ENCODE measurements at places on chromosomes 5 and 9.
A peak's percentile ranks its signal among the peaks of the same experiment; 100 is the strongest.

GRCh38 chr5:154097031-154097430 lies 58.3 kb downstream of the MFAP3 start:
- no peak for DNase-seq

GRCh38 chr9:18893046-18893445 lies 140.0 kb downstream of the SAXO1 start:
- no peak for DNase-seq

DNA sequence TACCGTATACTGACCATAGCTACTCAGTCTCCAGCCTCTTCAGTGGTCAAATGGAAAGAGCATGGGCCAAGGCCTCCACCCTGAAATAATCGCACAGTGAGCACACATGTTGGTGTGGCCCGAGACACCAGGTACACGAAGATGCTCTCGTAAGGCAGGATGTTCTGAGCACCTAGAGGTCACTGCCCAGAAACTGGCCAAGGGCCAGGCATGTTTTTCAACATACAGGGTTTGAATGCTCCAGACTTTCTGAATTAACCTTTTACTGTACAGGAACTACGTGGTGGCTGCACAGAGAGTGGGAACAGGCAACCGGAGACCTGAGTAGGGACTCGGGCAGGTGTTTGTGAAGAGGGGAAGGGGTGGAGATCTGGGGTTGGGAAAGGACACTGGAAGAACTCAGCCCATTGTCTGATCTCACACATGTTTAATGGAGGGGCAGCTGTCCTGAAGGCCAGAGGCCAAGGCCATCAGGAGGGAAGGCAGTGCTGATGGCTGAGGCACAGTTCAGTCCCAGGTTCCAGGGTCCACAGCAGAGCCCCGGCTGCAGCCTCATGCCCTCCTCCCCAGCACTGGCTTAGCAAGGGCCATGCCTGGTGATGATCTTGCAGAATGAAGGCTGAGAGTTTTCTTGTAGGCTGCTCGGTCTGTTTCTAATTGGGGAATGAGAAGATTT lies 48.5 kb upstream of the ANKRD18A start:
- DNase-seq: no peak

DNA sequence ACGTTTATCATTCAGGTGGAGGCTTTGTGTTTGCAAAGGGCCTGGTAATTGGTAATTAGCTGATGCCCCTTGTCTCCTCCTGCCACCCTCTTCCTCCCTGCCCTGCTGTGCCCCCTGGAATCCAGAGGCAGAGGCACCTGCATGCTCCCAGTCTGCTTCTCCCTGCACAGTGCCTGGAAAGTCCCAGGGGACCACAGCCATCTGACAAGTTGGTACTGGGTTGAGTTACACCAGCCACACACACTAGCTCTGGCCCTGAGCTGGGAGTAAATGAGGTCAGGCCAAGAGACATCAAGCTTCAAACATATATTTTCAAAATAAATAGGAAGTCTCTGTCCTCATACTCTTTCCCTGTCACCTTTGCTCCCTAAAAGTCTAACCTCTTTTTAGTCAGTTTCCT lies 56.3 kb downstream of the INSYN2B start:
- no peak for DNase-seq

DNA sequence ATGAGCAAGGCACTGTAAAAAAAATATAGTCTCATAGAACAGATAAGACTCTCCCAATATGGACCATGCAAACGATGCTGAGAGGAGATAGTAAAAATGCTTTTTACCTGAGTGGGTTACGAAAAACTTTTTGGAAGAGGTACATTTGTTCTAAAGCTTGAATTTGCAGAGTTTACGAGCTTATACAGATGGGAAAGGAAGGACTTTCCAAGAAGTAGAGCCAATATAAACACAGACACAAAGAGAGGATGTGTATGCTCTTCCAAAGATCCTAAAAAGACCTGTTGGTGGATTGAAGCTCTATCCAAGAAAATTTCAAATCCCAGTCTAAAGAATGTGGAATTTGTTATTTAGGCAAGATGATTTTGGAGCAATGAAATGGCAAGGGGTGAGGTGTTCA lies 127.1 kb upstream of the SLCO6A1 start:
- no peak for DNase-seq

DNA sequence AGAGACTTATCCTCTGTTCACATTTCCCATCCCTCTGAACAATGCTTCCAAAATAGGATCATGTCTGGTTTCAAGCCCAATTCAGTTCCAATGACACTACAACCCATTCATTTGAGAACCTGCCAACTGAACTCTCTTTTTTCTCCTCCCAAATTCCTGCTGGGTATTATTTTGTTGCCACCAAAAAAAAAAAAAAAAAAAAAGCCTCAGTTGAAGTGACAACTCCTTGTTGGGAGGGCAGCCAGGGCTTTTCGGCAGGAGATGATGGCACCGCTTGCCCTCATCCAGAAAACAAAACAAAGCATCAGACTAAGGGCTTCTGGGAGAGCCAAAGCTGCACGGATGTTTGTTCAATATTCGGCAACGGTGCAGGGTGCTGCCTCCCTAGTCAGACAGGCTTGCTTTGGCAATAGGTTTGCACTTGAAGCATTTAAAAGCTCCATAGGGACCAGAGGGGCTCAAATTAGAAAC lies 30.6 kb upstream of the TRIM32 start:
- no peak for DNase-seq

DNA sequence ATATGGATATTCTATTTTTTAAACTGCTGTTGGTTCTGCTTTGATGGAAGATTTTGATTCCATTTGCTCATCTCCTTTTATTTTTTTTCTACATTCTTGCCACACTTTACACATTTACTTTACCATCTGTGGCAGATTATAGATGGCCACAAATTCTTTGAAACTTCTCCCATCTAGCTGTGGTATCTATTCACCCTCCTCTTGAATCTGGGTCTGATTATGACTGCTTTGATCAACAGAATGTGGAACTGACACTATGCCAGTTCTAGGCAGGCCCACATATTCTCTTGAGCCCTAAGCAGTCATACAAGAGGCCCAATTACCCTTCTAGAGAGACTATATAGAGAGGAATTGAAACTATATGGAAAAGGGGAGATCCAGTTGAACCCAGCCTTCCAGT lies 439.0 kb upstream of the PTGER4 start:
- DNase-seq: no peak

- DNase-seq: no peak
These were observed 240.5 kb downstream of the PAPPA start for GRCh38 chr9:116394070-116394469.

- DNase-seq: no peak
These were observed 269.4 kb downstream of the ZNF608 start for GRCh38 chr5:124477062-124477461.

DNA sequence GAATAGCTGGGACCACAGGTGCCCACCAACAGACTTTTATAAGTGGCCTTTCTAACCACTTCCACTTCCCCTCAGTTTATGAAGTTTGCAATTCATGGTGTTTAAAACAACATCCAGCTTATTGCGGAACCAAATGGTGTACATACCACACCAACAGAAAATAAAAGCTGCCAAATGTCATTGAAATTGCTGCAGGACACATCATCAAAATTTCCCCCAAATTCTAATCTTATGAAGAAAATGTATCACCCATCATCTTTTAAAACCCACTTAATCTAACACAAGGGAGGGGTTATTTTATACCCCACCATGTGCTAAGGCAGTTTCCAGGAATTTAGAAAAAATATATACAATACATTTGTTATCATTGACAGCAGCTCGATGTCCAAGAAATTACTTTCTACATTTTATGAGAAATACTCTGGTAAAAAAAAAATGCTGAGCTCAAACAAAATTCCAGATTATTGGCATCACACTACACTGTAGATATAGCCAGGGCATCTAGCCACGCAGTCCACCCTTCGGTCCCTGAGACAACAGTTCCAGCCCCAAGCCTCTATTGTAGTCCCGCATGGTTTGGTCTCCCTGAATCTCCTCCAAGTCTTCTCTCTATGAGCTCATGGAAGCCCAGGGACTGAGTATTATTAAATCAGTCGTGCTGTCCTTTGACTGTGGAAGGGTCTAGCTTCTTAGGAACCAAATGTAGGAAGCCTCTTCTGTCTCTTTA lies 372.8 kb upstream of the SLC30A5 start:
- no peak for DNase-seq

DNA sequence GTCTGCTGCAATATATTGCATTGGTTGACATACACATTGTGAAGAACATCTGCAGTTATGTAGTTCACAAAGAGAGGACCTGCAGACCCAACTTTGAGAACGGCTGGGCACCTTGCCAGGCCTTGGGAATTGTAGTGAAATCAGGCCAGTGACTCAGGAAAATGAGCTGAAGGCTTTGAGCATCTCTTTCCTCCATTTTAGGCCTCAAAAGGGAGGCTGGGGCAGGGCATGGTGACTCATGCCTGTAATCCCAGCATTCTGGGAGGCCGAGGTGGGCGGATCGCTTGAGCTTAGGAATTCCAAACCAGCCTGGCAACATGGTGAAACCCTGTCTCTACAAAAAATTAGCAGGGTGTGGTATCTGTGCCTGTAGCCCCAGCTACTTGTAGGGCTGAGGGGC lies 1.4 kb upstream of the IPPK start:
- no peak for DNase-seq

DNA sequence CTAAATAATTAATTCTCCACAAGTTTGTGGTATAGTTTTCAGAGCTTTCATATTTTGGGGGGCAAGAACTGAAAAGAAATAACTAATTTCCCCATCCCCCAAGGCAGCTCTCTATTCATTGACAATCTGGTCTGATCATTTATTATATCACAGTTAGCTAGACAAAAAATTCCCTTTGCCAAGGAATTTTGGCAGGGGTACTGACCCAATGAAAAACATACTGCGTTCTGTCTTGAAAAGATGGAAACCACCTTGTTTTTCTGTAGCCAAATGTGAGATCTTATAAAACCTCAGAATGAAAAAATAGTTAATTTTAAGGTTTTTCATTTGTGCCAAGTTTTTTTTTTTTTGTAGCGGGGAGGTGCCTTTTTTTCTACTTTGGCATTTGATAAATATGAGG lies 1008.9 kb downstream of the EFNA5 start:
- DNase-seq: no peak

GRCh38 chr9:3827175-3827574 lies 301.4 kb upstream of the RFX3 start:
- no peak for DNase-seq

GRCh38 chr5:173663352-173664153 lies 47.1 kb upstream of the BOD1 start:
- DNase-seq: no peak

DNA sequence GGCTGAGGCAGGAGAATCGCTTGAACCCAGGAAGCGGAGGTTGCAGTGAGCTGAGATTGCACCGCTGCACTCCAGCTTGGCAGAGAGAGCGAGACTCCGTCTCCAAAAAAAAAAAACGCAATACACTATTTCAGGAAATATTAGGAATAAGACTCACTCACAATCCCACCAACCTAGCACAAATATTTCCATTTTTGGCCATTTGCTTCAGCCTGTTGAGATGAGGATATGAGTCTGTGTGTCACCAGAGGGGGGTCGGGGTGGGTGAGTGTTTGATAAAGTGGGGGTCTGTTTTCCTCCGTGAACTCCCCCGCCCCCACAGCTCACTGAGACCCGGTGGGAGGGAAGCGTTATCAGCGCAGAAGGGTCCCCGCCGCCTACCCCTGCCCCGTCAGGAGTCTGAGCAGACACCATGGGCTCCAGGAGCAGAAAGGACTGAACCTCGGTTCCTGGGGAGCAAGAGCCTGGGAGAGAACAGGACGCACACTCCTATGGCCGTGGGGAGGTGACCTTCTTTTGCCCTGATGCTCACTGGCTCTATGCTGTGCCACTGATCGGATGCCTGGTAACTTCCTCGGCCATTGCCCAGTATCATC lies 153.8 kb upstream of the PHYKPL start:
- DNase-seq: no peak

DNA sequence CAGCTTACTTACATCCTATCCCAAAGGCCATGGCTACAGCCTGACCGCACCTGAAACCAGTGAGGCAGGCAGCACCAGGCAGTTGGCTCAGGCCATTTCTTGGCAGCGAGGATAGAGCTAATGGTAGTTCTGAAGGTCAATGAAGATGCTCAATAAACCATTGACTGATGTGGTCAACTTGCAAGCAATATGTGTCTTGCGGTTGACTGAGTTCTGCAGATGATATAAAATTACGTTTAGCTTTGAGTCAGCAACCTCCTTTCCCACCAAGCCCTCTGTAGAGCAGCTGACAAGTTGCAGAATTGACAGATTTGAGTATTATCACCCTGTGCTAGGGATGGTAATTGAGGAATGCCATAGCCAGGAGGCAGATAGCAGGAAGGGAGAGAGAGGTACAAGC lies 189.0 kb upstream of the PUM3 start:
- DNase-seq: no peak

- DNase-seq: no peak
These were observed 299.0 kb downstream of the PRELID2 start for GRCh38 chr5:145536133-145536532.

GRCh38 chr5:135324897-135325650 lies 74.0 kb downstream of the MACROH2A1 start:
- no peak for DNase-seq

DNA sequence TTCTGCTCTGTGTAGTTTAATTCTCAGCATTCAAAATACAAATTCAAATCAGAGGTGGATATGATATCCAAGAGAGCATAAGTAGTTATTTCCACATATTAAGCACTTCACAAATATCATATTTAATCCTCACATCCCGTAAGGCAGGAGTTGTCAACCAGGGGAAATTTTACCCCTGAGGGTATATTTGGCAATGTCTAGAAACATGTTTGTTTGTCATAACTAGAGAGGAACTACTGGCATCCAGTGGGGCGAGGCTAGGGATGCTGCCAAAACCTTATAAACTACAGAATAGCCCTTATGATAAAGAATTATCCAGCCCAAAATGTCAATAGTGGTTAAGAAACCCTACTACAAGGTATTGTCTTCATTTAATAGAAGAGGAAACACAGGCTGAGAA lies 619.4 kb downstream of the SLCO4C1 start:
- DNase-seq: no peak

- no peak for DNase-seq
These were observed 154.3 kb upstream of the TBC1D2 start for GRCh38 chr9:98409719-98410118.

DNA sequence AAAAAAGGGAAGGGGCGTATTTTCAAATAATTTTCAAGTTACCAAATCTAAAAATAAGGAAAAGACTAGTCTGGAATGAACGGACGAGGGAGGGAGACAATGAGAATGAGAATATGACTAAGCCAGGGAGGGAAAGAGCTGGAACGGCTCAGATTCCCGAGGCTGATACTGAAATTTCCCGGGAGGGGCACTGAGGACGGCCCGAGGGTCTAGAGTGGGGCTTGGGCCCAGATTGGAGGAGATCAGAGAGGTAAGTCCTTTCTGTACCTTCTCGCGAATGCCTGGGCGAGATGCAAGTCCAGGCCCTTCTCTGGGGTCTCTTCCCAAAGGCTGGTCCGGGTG lies 3.4 kb upstream of the CCIN start:
- no peak for DNase-seq

DNA sequence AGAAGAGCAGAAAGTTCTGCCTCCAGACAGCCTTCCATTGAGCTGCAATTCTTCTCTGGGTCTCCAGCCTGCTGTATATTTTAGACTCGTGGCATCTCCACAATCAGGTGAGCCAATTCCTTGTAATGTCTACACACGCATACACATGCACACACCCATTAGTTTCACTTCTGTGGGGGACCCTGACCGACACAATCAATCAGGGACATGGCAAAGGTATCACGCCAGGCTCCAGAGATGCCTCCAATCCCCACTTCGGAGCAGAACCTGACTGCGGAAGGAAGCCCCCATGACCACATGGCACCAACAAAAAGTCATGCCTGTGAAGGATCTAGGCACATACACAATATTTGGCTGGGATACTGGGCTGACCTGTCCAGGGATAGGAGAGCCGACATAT lies 21.4 kb downstream of the SEMA4D start:
- peak; percentile 16 for DNase-seq

GRCh38 chr5:163938595-163938994 lies 433.2 kb downstream of the MAT2B start:
- no peak for DNase-seq

- DNase-seq: no peak
These were observed 15.9 kb upstream of the DUSP1 start for GRCh38 chr5:172786736-172787462.

All from activated CD8-positive, alpha-beta memory T cell treated with anti-CD3 and anti-CD28 coated beads, Interleukin-2, amount 50 U/mL, for 4 hours (primary cell).